A549 treated with CpdA at 1 μM for 4 hours (cell line): ENCODE measurements at places on chromosomes 13 and 19. TPM values are rescaled to one million over a fixed set of nuclear protein-coding genes. Genes with fewer than 3 reads are reported as not detected.

Gene PSG6
- not detected in 5 replicates for total RNA-seq

Gene TRAPPC5
- 35.7 to 103 TPM (median 92.3 TPM) in 5 replicates for total RNA-seq

Gene LYPD4
- total RNA-seq = not detected in 5 replicates

Gene MOB3A
- total RNA-seq = 10.5 to 11.7 TPM (median 10.7 TPM) in 5 replicates

Gene SIAH3
- not detected in 5 replicates for total RNA-seq

Gene FUT3
- total RNA-seq = 0.03 TPM in 1 of 5 replicates, not detected in the others

Gene ACP7
- 0.15 to 0.19 TPM (median 0.17 TPM) in 5 replicates for total RNA-seq

Gene ZNF8
- 1.1 to 1.6 TPM (median 1.1 TPM) in 5 replicates for total RNA-seq

Gene PPFIA3
- 5.7 to 9.0 TPM (median 8.0 TPM) in 5 replicates for total RNA-seq

Gene SPC24
- 9.8 to 13.8 TPM (median 12.4 TPM) in 5 replicates for total RNA-seq

Gene APLP1
- 66.5 to 99.5 TPM (median 89.7 TPM) in 5 replicates for total RNA-seq

Gene ZNF529
- total RNA-seq = 2.5 to 2.9 TPM (median 2.7 TPM) in 5 replicates

Gene CYP4F2
- 0.07 to 0.49 TPM (median 0.21 TPM) in 4 of 5 replicates, not detected in the other for total RNA-seq

Gene ZNF101
- total RNA-seq = 4.3 to 6.9 TPM (median 4.5 TPM) in 5 replicates

Gene LPAR6
- 0.54 to 1.3 TPM (median 0.89 TPM) in 5 replicates for total RNA-seq

Gene SBK2
- 1.8 to 3.1 TPM (median 2.5 TPM) in 5 replicates for total RNA-seq

Gene RASAL3
- total RNA-seq = not detected in 5 replicates
